CD4-positive, alpha-beta T cell treated with Interleukin-21 for 1 hour (primary cell): ENCODE measurements at places on chromosomes 3 and 15.

- DNase-seq = no peak
These were observed 437.4 kb downstream of the GABRG3 start for GRCh38 chr15:27408428-27408827.

GRCh38 chr3:151387842-151388241, 3.3 kb upstream of the P2RY12 start:
- DNase-seq = no peak

GRCh38 chr3:64070704-64071103, 47.4 kb upstream of the PSMD6 start:
- no peak for DNase-seq

- no peak for DNase-seq
These were observed 273.2 kb downstream of the PDZRN3 start for GRCh38 chr3:73351423-73352071.

GRCh38 chr3:169458752-169459151, 204.8 kb downstream of the MECOM start:
- DNase-seq = no peak

GRCh38 chr15:62771234-62771633, 271.3 kb upstream of the TPM1 start:
- no peak for DNase-seq

DNA sequence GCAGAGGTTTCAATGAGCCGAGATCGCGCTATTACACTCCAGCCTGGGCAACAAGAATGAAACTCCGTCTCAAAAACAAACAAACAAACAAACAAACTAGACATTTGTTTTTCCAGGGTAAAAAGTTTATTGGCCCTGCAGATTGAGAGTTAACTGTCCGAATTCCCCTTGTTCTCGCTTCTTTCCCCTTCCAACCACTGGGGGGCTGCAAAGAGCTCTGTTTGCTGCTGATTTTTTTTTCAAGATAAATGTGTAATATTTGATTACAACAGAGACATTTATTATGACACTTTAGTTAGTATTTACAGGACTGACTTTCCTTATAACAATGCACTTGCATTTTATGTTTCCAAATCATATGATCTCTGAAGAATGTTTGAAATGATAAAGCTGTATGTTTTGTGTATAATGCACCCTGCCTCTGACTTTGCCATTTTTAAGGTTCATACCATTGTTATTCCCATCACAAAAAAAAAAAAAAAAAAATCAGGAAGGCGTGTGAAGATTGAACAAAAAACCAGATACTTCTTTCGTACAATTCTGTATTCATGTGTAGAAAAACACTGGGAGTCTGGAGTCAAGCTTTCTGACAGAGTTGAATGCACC, 2.8 kb downstream of the CLSTN2 start:
- peak; percentile 1 for DNase-seq

GRCh38 chr3:100982710-100983109, 10.5 kb downstream of the ABI3BP start:
- no peak for DNase-seq

GRCh38 chr3:41180396-41180795, 18.9 kb upstream of the CTNNB1 start:
- no peak for DNase-seq

- no peak for DNase-seq
These were observed 11.3 kb upstream of the XRN1 start for GRCh38 chr3:142459096-142459495.

- DNase-seq = peak; percentile 40
These were observed 494 bp downstream of the GCSAM start for GRCh38 chr3:112132554-112132953.

- DNase-seq = no peak
These were observed 109.2 kb downstream of the LRRK1 start for GRCh38 chr15:101028321-101028720.

- DNase-seq = no peak
These were observed 4.4 kb upstream of the PLAAT1 start for GRCh38 chr3:193236599-193236998.

GRCh38 chr15:62299541-62299940, 134.5 kb upstream of the C2CD4B start:
- no peak for DNase-seq

DNA sequence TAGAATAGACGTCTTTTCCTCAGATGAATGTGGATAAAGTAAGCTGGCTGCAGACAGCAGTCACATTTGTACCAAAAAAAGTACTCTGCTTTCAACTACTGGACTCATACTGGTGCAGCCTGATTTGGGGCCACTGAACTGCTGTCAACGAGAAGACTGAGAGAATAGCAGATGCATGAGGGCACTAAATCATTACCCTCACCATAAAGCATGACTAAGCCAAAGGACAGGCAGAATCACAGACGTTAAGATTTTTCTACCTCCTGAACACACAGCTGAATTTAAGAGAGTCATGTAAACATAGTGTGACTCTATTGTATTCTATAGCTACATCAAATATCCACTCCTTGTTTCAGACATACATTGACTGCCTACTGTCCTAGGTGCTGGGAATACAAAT, 67.8 kb upstream of the CDAN1 start:
- DNase-seq = no peak

GRCh38 chr3:196016485-196016884, 65.4 kb downstream of the TFRC start:
- no peak for DNase-seq

- no peak for DNase-seq
These were observed 40.3 kb downstream of the DUT start for GRCh38 chr15:48371550-48371949.

- DNase-seq = no peak
These were observed 178.3 kb upstream of the PLSCR5 start for GRCh38 chr3:146783446-146783845.

GRCh38 chr3:44525060-44525459, 29.9 kb upstream of the ZKSCAN7 start:
- no peak for DNase-seq

- no peak for DNase-seq
These were observed 59.2 kb downstream of the OXSM start for GRCh38 chr3:25849091-25849490.

GRCh38 chr15:39979606-39980005, 45.7 kb downstream of the EIF2AK4 start:
- DNase-seq = no peak

GRCh38 chr3:172592898-172593669, 69.9 kb upstream of the TNFSF10 start:
- DNase-seq = no peak
